ENCODE measurements at places on chromosomes 11 and 22.

- DNase-seq: no peak
Observed at GRCh38 chr22:25085930-25086901, 113.4 kb upstream of the CRYBB3 start.

GRCh38 chr11:67503119-67504004 is 1.8 kb downstream of the PITPNM1 start:
- no peak for DNase-seq

- peak; percentile 29 for DNase-seq
Observed at GRCh38 chr11:118910309-118911112, 15.2 kb downstream of the BCL9L start.

DNA sequence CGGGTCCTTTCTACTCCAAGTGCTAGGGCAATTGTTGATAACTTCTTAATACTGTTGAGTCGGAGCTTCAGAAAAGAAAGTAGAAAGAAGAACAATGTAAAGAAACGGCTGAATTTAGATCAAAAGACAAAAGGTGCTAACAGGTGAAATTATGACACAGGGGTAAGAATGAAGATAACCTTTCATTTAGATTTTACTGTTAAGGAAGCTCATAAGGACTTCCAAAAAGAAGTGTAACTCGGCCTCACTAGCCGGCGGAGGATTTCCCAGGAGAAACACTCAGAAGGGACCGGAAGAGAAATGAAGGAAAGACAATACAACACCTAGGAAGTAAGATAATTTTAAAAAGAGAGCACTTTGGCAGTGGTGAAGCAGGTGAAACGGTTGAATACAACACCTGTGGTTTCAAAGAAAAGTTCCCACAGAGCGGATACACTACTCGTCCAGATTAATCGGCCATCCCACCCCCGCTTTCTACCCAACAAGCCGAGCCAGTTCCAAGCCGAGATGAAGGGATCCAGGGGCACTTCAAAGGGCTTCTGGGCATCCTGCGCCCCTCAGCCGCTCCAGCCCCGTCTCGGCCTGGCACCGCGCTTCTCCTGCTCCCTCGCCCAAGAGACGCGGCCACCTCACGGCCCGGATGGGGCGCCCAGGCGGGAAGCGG is 737 bp downstream of the PPP2R1B start:
- DNase-seq: no peak

DNA sequence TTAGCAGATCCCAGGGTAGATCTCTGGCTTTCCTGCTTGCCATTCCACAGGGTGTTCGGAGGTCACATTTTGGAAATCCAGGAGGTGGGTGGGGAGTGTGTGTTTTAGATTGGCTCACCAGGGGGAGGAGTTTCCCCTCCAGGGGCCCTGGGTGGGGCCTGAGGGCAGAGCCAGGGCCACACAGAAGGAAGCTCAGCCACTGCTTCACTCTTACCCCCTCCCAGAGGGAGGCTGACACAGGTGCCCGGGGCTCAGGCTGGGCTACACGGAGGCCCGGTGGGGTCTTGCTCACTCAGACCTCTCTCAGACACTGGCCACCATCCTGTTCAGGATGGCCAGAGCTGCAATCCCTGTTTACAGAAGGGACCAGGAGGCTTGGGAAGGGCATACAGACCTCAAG is 2.5 kb downstream of the WNT7B start:
- DNase-seq: no peak

GRCh38 chr22:37904572-37905533 is 1.2 kb upstream of the MICALL1 start:
- peak; percentile 84 for DNase-seq

DNA sequence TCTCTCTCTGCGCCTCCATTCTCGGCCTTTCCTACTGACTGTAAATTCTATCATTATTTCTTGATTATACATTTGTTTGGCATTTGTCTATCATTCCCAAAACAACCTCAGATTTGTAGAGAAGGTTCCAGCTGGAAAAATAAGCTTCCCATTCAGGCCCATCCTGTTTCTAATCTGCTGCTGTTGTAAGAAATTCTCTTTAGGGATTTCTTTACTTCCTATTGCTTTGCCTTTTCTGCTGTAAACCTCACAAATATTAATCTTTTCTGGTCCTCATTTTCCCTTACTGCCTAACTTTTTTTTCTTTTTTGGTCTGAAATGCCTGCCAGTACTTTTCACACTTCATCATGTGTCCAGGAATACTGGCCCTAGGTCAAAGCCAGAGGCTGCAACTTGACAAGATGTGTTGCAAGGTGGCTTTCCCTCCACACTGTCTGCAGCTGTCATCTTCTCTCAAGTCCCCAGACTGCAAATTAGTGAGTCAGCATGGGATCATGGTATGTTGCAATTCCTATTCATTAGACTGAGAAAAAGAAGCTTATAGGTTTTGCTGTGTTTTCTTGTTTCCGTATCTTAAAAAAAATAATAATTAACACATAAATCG is 858.7 kb upstream of the CHORDC1 start:
- DNase-seq: no peak

DNA sequence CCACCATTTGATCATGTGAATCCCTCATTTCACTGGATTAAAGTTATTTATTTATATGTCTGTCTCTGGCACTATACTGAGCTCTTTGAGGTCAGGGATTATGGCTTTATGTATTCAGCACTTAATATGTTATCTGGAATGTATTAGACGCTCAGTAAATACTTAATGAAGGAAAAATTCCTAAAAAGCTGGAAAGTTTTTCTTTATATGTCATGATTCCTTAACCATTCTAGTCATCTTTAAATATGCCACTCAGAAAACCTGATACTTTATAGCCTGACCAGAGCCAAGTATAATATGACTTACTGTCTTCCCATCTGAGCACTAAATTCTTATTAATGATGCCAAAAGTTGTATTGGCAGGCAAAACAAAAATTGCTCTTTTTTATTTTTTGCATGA is 27.1 kb downstream of the RNF169 start:
- no peak for DNase-seq

DNA sequence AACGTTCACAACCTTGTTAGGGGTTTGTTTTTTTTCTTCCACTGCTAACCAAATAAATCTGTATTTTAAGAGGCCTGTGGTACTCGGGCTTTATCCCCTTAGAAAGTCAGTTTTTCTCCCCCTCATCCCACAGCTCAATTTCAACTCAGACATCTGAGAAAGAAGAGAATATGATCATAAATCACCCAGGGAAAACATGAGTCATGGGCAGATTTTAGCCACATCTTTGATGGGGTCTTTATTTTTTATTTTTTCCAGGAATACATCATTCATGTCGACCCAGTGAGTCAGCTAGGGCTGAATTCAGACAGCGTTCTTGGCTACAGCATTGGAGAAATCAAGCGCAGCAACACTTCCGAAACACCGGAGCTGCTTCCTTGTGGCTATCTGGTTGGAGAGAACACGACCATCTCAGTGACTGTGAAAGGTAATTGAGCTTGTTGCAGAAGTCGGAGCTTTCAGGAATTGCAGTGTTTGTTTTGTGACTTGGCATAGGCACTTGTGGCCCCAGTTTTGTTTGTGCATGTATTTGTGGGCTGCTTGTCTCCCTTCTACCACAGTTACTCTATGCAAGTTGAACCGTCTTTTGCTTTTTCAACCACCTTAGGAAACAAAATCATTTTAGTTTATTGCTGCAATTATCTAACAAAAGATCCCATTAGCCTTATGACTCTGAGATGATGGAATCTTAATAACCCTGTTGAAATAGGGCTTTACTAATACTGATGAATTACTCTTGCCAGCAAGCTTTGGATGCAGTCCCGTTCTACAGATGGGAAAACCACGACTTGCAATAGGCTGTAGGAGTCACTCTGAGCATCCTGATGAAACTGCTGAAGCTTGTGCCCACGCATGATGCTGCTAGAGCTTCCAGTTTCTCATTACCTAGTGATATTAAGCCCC is 62.7 kb downstream of the DBX1 start:
- no peak for DNase-seq
